HT1080 (cell line): ENCODE measurements at places on chromosomes 6 and 20. TPM values are rescaled to one million over a fixed set of nuclear protein-coding genes. Genes with fewer than 3 reads are reported as not detected.

RBPJL gene
- not detected in 2 replicates for total RNA-seq

GRCh38 chr6:111276335-111276734, 189.0 kb downstream of the SLC16A10 start:
- no peak for DNase-seq

- DNase-seq: no peak
Observed at GRCh38 chr6:169792306-169793015, 41.0 kb downstream of the ERMARD start.

GRCh38 chr6:14100138-14100537, 17.4 kb upstream of the CD83 start:
- DNase-seq: no peak

GRCh38 chr20:39777610-39778009, 815.5 kb downstream of the DHX35 start:
- DNase-seq: no peak

- DNase-seq: peak; percentile 61
Observed at GRCh38 chr6:114108119-114109002, 137.4 kb upstream of the HDAC2 start.
